Stimulated activated CD8-positive, alpha-beta memory T cell treated with anti-CD3 and anti-CD28 coated beads, Interleukin-4, amount 100 ng/mL, for 24 hours (primary cell): ENCODE measurements at places on chromosomes 4 and X.

DNA sequence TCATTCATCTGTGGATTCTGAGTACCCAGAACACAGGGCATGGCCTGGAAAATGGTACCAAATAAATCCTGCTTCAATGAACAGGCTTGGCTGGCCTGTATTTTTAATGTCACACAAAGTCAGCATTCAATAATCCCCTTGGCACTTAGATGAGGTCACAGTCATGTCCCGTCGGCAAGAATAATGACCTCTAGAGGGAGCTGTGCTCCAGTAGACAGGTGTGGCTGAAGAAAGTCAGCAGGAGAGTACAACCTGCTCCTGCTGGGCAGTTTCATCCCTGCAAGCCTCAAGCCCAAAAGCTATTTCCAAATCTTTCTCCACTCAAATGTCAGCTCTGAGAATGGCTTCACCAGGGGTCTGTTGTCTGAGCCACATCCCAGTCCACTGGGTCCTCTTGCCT, 404.0 kb upstream of the F9 start:
- DNase-seq, result no peak

DNA sequence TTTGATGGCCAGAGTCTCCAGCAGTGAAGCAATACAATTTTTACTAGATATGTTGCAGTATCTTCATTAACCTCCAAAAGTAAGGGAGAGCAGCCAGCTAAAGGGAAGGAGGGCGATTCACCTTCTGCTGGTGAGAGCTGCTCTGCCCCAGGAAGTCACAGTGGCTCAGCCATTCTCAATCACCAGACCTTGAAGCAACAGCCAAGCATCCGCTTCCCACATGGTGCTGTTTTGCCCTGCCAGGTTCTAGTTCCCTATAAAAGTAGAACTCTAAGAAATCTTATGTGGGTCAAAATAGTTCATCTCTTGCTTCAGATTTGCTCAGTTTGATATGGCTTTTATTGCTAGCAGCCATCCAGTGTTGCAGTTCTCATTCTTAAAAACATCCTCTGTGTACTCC, 166.8 kb downstream of the STIM2 start:
- DNase-seq, result no peak

GRCh38 chr4:156956826-156957368, 14.7 kb downstream of the PDGFC start:
- no peak for DNase-seq

DNA sequence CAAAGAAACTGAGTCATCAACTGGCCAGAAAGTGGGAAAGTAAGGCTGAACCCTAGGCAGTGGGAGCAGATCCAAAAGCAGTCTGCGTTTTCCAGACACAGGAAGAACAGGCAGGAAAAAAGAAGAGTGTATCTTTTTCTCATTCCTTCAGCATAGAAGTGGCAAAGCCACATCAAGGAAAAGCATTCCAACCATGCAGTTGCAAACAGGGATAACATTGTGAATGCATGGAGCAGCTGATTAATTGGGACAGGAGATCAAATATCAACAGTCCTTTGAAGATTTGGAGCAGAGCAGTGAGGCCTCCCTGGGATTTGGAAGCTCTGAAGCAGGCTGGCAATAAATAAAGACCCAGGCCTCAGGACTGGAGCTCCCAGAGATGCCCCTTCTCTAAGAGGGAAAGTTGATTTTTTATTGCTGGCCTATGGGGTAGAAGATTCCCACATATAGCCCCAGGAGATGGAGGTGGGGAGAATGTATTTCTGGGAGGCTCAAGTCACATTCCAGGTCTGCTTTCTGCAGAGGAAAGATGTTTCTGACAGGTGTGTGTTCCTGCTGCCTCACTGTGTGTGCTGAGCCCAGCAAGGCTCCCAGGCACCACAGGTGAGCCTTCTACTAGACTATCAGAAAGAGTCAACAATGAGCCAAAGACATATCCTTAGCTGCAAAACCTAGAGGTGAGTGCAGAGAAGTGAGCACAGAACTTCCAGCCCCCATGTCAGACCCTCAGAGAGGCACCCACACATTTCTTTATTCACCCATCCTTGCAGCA, 222.5 kb downstream of the RAB28 start:
- DNase-seq, result no peak

GRCh38 chrX:101303790-101304189, 12.7 kb upstream of the TAF7L start:
- no peak for DNase-seq
